ENCODE measurements at places on chromosomes 2 and 18.

DNA sequence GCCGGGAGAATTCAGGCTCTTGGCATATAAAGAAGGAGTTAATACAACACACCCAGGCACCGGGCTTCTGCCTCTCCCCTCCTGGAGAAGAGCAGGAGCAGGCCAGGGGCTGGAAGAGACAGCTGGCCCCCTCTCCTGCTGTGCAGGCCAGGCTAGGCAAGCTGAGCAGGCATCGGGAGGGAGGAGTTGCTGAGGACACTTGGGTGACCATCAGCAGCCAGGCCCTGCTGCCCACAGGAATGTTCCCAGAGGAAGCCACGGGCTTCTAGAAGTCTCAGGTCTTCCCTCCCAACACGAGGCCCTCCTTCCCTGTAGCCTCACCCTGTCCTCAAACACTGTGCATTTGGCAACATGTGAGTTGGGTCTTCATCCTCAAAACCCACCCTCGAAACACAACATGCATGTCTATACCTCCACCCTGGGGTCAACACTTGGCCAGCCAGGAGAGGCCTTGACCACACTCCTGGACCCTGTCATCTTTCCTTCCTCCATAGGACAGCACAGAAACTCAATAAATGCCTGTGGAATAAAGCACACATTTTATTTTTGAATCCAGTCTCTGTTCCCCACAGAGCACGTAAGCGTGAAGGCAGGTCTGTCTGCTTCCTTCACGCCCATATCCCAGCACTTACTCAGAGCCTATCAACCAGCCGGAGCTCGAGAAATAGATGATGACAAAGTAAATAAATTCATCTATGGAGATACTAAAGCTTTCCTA is 433.8 kb upstream of the ID2 start:
- DNase-seq, result no peak

- DNase-seq, result no peak
These were observed 37.6 kb downstream of the RMC1 start for GRCh38 chr18:23540867-23541266.

DNA sequence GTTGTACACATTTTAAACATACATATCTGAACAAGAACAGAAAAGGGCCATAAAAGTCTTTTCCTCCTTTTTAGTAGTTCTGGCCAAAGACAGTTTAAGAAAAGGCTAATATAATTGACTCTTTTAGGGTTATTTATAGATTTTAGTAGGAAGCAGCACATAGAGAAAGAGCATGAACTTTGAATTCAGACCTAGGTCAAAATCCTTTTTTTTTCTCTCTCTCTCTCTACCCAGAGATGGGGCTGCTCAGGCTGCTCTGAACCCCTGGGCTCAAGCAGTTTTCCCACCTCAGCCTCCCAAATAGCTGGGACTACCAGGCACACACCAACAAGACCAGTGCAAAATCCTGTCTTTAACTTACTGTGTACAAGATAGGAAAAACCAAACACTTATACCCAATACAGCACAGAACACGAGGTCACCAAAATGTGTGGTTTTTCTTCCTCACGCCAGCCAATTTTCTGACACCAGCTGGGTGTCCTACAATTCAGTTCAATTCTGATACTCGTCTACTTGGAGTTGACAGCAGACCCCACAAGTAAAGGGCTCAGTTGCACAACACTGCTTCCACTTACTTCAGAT is 32.1 kb downstream of the ERLEC1 start:
- no peak for DNase-seq

DNA sequence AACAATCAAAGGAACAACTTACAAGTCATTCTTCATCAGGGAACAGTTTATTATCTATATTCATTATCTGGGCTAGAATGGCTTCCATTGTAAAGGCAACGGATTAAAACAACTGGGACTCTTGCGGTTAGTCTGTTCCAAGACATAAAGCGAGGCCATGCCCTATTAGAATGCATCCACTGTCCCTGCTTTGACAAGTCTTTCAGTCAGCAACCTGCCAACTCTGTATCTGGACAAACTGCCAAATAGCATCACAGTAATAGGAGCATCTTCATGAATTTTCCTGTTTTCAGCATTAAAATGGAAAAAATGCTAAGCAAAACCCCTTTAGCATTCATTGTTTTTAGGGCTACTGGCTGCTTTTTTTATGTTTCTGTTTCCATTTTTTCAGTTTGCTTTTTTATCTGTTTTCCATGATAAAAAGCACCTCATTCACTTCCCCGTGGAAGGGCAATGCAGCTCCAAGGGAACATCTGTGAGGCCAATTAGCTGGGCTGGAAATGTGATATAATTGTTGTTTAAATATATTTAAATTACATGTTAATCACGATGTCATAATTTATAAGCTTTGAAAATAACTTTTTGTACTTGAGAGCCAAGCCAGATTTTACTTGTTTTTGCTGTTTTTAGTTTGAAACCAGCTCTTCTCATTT is 834.3 kb downstream of the CPS1 start:
- DNase-seq, result no peak

GRCh38 chr2:131034122-131035051 is 58.9 kb downstream of the FAM168B start:
- DNase-seq, result peak; percentile 59

DNA sequence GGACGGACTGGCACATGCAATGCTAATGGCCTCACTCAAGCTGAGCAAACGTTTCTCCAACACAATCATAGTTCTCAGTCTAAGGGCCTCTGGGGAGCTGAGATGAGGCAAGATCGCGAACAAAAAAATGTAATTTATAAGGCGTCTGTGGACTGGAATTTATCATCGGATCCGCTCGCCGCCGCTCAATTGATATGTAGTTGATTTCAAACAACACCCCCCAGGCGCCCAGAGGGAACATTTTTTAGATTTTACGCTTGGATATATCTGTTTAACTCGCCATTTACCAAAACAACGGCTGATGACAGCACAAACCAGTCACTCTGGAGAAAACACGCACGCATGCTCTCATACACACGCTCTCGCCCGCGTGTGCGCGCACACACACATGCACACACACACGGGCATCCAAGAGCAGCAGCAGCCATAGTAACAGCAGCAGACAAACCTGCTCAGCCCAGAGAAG is 335.8 kb downstream of the SMAD2 start:
- DNase-seq, result peak; percentile 9

- DNase-seq, result no peak
These were observed 34.9 kb upstream of the CD302 start for GRCh38 chr2:159832858-159833257.

DNA sequence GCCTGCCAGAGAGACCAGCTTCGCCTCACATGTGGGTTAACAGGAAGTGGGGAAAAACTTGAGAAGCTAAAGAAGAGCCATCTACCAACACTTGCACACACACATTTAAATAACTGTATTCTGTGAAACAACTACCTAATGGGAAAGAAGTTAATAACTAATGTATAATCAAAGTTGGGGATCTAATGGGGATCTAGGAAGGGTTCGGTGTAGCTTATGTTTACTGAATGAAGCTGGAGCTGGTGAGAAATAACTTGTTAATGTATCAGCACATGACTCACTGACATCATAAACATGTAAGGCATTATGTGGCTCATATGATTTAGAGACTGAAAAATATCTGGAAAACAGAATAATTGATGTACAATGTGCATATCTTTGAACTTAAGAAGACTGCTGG is 421.3 kb upstream of the NXPH2 start:
- DNase-seq, result no peak

GRCh38 chr2:202933958-202934357 is 21.9 kb downstream of the CARF start:
- no peak for DNase-seq

GRCh38 chr2:74181739-74182138 is 3.1 kb upstream of the MOB1A start:
- no peak for DNase-seq

DNA sequence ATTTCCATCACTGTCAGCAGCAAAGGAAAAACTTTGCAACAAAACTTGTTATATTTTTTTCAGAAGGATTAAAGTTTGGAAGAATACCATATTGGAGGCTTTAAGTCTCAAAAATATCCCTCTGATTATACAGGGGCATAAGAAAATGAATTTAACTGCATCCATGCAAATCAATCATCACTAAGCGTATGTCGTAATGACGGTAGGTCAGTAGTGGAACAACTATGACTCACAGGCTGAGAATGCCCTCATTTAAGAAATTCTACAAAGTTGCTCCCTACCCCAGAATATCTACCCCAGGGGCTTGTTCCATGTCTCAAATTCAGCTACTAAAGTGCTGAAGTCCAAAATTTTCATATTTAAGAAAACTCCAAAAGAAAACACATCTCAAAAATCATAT is 12.5 kb upstream of the NAB1 start:
- DNase-seq, result peak; percentile 48

- DNase-seq, result no peak
These were observed 2.1 kb downstream of the RPRM start for GRCh38 chr2:153476491-153476815.

DNA sequence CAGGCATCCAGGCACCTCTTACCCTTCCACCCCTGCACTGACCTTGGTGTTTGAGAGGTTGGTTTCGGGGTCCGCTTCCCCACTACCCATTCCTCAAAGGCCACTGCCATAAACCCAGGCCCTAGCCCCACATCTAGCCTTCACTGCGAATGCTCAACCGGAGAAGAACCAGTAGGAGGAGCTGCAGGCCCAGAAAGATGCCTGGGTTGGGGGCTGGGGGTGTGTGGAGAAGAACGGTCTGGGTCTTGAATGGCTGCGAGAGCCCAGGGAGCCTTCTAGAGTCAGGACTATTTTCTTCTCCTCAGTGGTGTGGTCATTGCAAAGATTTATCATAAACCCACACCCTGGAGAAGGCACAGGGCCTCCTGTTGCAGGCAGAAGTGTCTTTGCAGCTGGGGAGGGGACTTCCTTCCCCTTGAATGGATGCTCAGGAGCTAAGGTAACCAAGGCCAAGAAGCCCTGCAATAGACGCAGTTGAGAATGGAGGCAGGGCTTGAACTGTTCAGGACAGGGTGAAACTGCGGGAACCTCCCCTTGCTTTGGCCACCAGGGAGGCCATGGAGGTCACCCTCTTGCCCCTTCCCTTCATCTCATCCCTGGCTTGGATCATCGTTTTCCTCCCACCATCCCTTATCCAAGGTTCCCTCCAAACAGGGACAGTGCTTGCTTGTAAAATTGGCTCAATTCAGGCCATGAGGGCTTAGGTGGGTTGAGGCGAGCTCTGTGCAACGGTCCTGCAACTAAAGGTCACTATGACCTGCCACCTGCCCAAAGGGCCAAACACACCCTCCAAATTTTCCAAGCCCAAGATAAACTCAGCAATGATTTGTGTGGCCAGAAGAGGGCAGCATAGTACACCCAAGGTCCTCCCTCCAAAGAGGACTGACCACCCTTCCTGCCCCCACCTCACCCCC is 20.9 kb downstream of the THNSL2 start:
- no peak for DNase-seq

DNA sequence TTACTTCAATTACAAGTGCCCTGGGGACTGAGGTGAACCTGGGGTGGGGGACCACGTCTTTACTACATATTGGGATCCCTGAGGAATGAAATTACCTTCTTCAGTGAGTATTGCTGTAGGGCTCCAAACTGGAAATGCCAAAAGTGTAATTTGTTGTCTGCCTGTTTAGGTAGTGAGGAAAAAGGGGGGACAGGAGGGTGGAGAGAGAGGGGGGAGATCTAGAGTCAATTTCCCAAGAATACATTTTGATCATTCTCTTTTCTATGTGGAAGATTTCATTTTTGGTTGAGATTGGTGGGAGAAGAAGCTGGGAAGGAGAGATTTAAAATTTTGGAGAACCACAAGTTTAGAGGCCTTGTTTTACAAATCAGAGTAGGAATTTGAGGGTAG is 101.1 kb downstream of the SPTBN1 start:
- no peak for DNase-seq

DNA sequence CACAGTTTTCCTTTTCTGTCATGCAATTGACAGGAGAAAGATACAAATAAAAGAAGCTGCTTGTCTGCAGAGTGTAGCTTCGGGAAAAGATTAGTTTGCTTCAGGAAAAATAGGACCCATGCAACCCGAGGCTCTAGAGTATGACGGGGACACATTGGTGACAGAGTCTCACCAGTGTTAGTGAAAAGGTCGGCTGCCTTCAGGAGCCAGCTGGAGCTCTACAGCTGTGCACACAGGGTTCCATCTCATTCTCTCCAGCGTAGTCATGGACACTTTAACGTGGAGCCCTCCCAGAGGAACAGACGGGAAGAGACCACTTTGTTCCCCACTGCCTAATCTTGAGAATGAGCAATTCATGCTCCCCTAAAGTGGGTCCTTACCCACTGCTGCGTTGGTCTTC is 42.9 kb downstream of the FECH start:
- DNase-seq, result no peak

- DNase-seq, result peak; percentile 73
These were observed 168.0 kb downstream of the LPIN1 start for GRCh38 chr2:11914455-11914854.

DNA sequence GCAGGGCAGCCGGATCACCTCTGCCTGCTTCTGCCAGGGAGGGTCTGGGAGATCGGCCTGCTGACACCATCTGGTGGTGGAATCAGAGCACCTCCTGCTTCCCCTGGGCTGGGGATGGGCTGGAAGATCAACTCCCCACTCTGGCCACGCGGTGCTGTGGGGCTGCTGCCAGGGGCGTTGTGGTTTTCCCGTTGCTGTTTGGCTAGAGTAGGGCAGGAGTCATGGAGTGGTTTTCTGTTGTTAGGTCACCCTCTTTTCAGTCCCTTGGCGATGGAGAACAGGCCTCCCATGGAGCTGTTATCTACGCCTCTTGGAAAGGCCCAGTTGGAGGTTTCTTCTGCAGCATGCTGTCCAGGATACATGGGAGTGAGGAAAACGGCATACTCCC is 15.2 kb downstream of the BCL2L11 start:
- no peak for DNase-seq

GRCh38 chr2:145415151-145415550 is 895.2 kb upstream of the ZEB2 start:
- DNase-seq, result no peak

- DNase-seq, result no peak
These were observed 976.2 kb upstream of the FANCL start for GRCh38 chr2:59217360-59217759.

GRCh38 chr2:67923696-67924095 is 139.1 kb downstream of the C1D start:
- no peak for DNase-seq

DNA sequence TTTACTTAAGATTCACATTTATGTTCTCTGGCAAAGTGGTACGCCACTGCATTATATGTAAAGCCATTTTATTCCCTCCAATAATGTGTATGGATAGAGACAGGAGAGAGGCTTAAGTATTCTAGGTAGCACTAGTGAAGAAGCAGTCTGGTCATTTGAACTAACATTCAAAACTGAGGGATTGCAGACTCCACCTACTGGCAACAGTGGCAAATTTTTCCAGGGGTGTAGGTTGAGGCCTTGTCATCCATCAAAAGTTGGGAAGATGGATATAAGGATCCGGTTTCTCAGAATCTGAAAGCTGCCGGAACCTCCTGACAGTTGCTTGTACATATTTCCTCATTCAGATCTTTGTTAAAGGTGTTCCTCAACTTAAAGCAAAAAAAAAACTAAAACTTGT is 465.5 kb upstream of the FSHR start:
- no peak for DNase-seq

DNA sequence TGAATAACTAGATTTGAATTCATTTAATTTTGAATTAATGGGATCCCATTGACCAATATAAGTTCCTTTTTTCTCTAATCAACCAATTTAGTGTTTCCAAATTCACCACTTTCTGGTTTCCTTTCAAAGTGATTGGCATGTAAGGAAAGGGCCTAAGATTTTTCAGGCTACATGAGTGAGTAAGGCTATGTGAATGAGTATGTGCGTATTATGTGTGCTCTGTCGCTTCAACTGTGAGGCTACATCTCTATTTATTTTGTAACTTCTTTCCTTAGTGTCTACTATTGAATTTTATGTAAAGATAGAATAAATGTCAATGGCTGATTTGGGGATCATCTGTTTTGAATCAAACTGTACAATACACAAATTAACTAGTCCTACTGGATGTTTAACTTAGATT is 110.6 kb downstream of the ABCA12 start:
- no peak for DNase-seq

Measured in muscle of back (tissue), 13 donors.